Right cardiac atrium (tissue), 5 donors: ENCODE measurements at places on chromosomes 12 and 14.

DNA sequence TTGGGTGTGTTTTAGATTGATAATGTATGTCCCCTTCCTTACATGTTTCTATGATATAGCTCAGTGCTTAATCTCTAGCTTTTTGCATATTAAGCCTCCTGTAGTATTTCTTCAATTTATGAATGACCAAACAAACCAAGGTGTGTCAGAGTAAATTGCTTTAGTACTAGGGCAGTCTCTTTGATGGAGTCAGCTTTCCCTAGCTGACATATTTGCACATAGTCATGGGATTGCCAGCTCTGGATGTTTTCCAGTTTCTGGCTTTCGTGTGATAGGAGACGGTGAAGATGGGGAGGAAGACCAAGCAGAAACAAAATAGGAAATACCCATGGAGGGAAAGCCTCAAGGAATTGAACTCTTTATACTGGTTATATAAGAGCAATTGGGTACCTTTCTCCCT lies 148.9 kb downstream of the PLEKHA5 start:
- DNase-seq, result no peak

- no peak for DNase-seq
These were observed 138.2 kb downstream of the NUAK1 start for GRCh38 chr12:106000382-106001104.

DNA sequence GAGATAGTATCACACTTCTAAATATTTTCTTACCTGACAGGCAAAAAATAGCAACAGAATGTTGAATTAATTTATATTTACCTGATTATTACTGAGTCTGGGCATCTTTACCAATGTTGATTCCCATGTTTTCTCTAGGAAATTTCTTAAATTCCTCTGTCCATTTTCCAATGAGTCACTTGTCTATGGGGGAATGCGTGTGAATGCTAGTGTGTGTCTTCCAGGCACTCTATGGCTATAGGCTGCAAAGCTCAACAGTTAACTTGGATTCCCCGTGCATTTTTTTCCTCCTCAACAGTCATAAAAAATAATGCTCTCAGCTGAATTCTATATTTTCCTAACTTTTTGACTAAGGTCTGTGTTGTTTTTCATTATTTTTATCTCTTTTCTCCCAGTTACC lies 1385.8 kb upstream of the FLRT2 start:
- DNase-seq, result no peak

- DNase-seq, result no peak
These were observed 123.9 kb upstream of the PMCH start for GRCh38 chr12:102321305-102322082.

- no peak for DNase-seq
These were observed 65.7 kb downstream of the STAB2 start for GRCh38 chr12:103652808-103653207.

- DNase-seq, result no peak
These were observed 9.2 kb upstream of the APOLD1 start for GRCh38 chr12:12776261-12776660.

- no peak for DNase-seq
These were observed 50.3 kb downstream of the ADAMTS20 start for GRCh38 chr12:43501703-43502102.

- no peak for DNase-seq
These were observed 9.5 kb downstream of the FANCM start for GRCh38 chr14:45145214-45145613.

- DNase-seq, result no peak
These were observed 25.6 kb upstream of the PCNX1 start for GRCh38 chr14:70881549-70882177.

GRCh38 chr14:95287176-95287754 lies 32.4 kb downstream of the CLMN start:
- no peak for DNase-seq

- no peak for DNase-seq
These were observed 7.2 kb downstream of the CBLN3 start for GRCh38 chr14:24422261-24422660.

GRCh38 chr14:52054678-52055077 lies 14.2 kb downstream of the NID2 start:
- DNase-seq, result no peak

DNA sequence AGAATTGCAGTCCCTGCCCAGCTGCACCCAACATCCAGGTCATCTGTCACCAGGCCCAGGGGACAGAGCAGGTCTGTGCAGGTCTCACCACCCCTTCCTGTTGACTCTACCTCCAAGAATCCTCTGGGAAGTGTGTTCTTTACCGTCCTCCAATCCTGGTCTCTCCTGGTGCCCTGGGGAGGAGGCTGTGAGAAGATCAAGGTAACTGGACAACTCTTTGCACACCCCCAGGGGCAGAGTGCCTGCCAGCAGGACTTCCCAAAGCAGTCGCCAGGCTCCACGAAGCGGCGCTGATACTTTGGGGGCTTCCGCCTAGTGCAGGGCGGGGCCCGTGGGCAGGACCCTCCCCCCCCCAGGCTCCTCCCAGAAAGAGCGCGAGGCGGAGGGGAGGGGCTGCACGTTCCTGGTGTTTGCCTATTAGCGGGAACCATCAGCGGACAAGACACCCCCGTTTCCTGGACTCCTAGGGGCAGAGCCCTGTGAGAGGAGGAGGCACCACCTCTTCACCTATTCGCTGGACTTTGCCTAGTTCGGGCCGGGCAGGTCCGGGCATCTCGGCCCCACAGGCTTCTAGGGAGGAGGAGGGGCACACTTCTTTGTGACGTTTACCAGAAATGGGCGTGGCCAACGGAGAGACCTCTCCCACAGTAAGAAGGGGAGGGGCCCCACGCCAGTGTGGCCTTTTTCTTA lies 918.0 kb downstream of the AACS start:
- DNase-seq, result peak; percentile 75

DNA sequence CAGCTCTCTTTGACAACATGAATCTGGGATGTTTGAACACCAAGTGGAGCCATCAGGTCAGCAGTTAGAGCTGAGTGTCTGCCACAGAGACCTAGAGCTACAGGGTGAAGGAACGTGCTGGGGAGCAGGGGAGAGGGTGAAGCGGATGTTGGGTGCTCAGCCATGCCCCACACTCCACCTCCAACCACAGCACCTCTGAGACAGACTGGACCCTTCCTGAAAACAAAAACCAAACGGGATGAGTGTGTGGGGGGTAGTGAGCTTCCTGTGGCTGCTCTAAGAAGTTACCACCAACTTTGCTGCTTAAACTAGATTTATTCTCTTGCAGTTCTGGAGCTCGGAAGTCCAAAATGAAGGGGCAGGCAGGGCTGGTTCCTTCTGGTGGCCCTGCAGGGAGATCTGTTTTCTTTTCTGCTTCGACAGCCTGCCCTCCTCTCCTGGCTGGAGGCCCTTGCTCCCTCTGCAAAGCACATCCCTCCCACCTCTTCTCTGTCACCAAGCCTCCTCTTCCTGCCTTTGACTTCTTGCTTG lies 5.6 kb upstream of the GOLGA3 start:
- peak; percentile 9 for DNase-seq

GRCh38 chr12:128792881-128793280 lies 30.9 kb downstream of the SLC15A4 start:
- DNase-seq, result no peak

DNA sequence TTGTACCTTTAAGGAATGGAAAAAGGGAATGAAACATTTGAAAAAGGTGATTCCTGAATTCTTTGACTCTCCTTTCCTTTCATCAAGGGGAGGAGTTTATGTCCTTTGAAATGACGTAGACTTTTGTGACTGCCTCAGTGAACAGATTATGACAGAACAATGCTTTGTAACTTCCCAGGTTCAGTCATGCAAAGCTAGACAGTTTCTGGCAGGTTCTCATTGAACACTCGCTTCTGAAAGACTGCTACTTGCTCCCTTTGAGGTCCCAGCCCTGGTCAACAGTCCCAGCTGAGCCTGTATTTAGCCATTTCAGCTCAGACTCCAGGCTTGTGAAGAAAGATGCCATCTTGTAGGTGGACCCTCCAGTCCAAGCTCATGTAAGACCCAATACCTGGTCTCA lies 1178.9 kb downstream of the BCL11B start:
- DNase-seq, result no peak

DNA sequence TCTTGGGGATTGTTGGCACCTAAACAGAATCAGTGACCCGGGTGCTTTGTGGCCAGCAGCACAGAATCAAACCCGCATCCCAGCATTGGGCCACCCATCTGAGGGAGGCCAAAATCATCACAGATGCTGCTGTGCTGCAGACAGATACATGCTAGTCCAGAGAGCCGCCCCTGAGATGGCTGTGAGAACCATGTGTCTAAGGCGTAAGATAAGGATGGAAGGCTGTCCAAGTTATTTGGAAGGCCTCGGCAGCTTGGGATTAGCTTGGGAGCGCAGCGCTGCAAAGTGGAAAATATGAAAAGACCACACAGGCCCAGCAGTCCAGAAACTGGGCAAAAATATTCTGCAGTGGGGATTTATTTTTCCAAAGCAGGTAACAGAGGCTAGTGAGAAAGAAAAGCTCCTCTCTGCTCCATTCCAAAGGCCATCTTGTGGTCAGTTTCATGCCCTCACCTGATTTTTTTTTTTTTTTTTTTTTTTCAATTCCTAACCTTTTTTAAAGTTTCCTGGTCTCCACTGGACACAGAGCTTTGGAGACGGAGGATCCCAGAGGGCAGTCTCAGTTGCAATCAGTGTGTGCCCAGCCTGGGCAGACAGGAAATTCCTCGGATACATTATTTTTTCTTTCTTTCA lies 178.9 kb upstream of the BCL2L14 start:
- peak; percentile 56 for DNase-seq

- no peak for DNase-seq
These were observed 135.7 kb upstream of the SEL1L start for GRCh38 chr14:81669308-81669707.

- no peak for DNase-seq
These were observed 8.4 kb downstream of the ADCY6 start for GRCh38 chr12:48780381-48781025.

GRCh38 chr12:127648321-127648720 lies 618.6 kb upstream of the TMEM132C start:
- no peak for DNase-seq

- DNase-seq, result no peak
These were observed 39.8 kb downstream of the TMTC3 start for GRCh38 chr12:88181881-88182280.

DNA sequence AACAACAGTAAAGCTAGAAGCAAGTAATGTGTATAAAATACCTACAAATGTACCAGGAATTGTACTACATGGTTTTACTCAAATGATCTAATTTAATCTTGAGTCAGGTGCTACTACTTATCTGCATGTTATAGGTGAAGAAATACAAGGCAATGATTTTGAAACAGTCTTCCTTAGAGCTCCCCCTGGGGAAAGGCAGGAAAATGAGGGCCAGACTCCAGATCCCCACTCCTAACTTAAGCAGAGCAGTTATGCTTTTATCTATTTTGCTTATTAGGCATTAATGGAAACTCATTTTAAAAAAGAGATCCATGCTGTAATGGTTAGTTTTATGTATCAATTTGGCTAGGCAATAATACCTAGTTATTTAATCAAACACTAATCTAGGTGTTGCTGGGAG lies 109.3 kb upstream of the CPSF6 start:
- no peak for DNase-seq

DNA sequence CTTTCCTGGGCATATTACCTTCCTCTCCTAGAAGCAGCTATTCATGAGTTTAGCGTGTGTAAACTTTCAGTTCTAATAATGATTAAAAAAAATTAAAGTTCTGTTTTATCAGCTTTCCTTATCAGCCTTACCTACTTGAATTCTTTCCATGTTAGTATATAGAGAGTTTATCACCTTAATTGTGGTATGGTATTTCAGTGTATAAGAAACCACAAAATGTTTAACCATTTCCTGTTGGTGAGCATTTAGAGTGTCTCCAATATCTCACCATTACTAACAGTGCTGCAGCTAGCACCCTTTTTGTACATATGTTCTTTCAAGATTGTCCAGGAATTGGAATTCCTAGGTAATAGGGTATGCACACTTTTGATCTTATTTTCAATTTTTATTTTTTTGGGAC lies 89.5 kb downstream of the FBXO33 start:
- DNase-seq, result no peak

DNA sequence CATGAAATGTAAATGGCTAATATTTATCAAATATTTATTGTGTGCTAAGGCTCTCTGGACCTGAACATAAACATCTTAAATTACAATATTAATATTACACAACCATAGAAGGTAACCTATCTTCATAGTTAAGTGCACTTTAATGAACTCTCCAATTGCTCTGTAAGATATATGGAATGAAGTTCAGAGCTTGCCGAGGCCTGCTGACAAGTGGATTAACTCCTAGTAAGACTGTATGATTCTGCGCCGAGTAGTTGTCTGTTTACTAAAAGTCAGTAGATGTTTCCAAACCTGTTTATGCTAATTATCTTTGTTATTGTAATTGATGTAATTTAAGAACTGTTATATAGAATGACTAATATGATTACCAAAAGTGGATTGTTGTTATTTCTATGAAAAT lies 77.2 kb downstream of the PTPRR start:
- DNase-seq, result no peak

DNA sequence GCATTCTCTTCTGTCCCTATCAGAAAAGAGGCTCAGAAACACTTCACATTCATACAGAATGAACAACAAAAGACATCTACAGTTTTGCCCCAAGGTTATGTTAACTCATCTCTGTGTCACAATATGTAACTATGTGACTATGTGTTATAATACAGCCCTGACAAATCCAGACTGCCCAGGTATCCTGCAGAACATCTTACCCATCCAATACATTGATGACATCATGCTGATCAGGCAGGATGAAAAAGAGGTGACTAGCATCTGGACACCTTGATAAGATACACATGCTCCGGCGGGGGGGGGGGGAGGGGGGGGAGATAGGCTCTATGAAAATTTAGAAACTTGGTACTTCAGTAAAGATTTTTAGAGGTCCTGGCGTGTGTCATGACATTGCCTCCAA lies 8.3 kb upstream of the GNS start:
- DNase-seq, result no peak

- DNase-seq, result no peak
These were observed 75.0 kb downstream of the FAR2 start for GRCh38 chr12:29223956-29224543.

DNA sequence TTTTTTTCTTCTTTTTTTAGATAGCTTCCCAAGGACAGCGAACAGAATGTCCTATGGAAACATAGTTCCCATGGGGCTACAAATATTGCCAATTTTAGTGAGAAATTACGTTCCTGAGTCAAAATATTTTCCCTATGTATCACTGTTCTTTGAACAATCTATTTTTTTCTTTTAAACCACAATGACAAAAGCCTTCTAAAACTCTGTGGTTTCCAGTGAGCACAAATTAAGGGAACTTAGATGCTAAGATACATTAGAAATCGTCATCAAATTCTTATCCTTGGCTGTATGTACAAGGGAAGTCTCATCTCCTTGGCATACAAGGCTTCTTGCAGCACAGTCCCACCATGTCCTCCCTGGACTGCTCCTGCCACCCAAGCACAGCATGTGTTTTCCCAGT lies 17.9 kb downstream of the CPM start:
- no peak for DNase-seq

GRCh38 chr12:14768823-14769405 lies 34.4 kb downstream of the WBP11 start:
- DNase-seq, result no peak

GRCh38 chr14:32331206-32331605 lies 2.1 kb downstream of the AKAP6 start:
- DNase-seq, result no peak

DNA sequence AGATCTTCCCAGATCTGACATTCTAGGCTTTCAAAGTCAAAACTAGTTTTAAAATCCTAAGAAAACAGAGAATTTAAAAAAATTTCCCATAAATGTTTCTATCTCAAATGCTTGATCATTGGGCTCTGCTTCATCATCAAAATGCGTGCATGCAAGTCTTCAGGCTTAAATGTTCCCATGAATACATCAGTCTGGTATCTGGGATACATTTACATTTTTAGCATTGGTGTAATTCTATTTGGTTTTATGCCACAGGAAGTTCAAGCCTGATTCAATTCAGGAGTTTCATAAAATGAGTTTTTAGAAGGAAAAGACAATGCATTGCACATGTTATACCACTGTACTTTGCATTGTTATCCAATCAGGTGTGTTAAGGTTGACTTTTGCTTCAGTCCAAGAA lies 336.4 kb downstream of the PCNX1 start:
- no peak for DNase-seq
